Fibroblast of pulmonary artery (primary cell): ENCODE measurements at places on chromosomes 7 and 10.

GRCh38 chr10:130854151-130854550 is 457.4 kb downstream of the TCERG1L start:
- DNase-seq, result no peak

- DNase-seq, result no peak
These were observed 187.1 kb downstream of the DNAJB6 start for GRCh38 chr7:157523766-157524421.

DNA sequence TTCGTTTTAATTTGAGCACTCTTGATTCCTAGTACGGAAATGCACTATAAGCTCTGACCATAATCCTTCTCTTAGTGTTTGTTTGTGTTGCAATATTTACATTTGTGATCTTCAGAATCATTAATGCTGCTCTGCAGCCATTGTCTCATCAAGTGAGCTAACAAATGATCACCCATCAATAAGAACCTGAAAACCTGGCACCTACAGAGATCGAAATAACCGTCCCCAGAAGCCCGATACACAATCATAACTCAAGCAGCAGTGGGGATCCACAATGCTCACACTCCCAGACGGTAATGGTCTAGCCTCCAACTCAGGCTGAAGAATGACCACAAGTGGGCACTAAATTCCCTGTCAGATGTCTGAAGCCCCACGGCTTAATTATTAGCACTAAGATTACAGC is 156.0 kb upstream of the NFE2L3 start:
- DNase-seq, result no peak

- DNase-seq, result no peak
These were observed 67.8 kb upstream of the DNAJC1 start for GRCh38 chr10:22071332-22071731.

DNA sequence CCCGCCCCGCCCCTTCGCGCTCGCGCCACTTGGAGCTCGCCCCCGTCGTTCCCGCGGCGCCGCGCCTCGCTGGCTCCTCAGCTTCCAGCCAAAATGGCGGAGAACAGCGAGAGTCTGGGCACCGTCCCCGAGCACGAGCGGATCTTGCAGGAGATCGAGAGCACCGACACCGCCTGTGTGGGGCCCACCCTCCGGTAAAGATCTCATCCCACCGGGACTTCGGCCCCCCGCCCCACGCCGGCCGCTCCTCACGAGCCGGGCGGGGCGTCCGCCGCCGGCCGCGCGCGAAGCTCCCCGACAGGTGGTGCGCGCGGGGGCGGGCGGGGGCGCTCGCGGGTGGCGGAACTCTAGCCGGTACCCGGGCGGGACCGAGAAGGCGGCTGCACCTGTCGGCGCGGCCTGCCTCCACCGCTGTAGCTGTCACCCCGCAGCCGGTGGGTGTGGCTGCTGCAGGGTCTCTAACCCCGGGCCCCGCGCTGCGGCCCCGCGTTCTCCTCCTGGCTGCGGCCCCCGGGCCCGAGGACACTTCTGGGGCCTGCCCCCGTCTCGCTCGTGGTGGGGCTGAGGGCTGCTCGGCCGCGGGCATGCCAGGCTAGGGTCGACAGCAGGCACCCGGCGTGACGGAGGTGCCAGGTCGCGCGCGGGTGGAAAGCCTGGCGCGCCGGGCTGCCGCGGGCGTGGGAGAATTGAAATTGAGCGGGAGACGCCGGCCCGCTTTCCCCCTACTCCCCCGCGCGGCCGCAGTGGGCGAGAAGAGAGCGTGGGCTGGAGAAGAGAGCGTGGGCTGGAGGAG is at the start of gene EXOC6:
Gene EXOC6, plus strand, starts transcription at position 80 of the 793 bp plus-strand sequence. Its CDS starts 14 bp downstream, at position 94.
- peak; percentile 79 for DNase-seq

DNA sequence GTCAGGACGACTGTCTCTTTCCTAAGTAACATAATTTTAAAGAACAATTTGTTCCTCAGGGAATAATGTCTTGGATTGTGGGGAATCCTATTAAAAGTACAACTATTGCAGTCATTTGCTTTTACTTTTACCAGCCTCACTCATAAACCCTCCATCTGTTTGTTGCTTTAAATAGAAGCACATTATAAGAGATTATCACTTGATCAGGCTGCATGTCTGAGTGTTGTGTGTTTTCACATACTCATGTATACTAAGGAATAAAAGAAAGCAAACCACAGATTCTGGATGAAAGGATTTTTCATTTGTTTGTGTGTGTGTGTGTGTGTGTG is 1077.8 kb downstream of the KCNMA1 start:
- DNase-seq, result no peak

GRCh38 chr7:12729112-12729511 is 41.7 kb downstream of the ARL4A start:
- peak; percentile 88 for DNase-seq

DNA sequence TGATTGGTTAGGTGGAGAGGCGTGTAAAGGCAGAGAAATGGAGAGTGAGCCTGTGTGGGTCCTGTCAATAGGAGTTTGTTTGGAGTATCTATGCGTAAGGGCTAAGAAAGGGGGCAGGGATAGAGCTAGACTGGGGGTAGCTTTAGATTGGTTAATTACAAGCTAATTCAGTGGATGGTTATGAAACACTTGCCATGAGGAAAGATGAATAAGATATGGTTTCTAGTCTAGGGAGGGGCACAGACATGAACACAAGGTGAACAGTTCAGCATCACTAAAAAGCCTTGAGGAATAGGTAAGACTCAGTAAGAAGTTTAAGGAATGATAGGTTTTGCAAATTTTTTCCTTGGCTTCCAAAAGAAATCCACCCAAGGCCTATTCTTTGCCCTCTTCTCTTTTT is 50.6 kb downstream of the PLPP4 start:
- no peak for DNase-seq

DNA sequence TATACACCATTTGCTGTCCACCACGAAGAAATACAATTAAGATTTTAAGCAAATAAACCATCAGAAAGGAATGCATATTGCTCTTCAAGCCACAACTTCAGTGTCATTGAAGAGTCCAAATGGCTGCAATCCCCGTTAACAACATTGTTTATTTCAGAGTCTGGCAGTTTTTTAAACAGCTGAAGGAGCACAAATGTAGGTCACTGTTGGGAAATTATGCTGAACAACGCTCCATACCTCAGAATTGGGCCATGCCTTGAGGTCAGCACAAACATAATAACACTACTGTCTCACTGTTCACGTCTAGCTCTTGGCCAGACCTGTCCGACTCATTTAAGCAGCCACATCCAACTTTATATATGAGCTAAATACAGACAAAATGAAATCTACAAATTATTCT is 453.9 kb upstream of the GHITM start:
- DNase-seq, result no peak

- peak; percentile 11 for DNase-seq
These were observed 36.9 kb upstream of the AGR2 start for GRCh38 chr7:16841681-16842080.

DNA sequence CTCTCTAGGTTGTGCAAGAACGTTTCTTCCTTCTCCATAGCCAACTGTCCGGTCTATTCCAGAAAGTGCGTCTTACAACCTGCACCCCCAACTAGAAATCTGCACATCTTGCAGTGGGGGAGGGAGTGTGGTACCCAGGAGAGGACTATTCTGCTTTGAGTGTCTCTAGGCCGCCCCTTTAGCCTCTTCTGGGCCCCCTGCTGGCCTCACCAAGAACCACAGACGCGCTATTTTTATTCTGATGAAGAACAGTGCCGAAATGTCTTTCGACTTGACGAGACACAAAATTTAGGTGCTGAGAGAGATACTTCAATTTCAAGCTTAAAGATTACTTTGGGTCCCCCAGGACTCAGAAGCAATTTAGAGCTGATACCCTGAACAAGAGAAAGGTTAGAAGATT is 1.0 kb downstream of the CNPY1 start:
- DNase-seq, result no peak

GRCh38 chr10:73601486-73601921 is 10.4 kb upstream of the USP54 start:
- no peak for DNase-seq

- no peak for DNase-seq
These were observed 76.0 kb upstream of the RET start for GRCh38 chr10:43000651-43001426.

- no peak for DNase-seq
These were observed 1209.8 kb downstream of the REEP3 start for GRCh38 chr10:64731016-64731415.

- DNase-seq, result no peak
These were observed 23.0 kb upstream of the ZMYND11 start for GRCh38 chr10:112246-112645.

DNA sequence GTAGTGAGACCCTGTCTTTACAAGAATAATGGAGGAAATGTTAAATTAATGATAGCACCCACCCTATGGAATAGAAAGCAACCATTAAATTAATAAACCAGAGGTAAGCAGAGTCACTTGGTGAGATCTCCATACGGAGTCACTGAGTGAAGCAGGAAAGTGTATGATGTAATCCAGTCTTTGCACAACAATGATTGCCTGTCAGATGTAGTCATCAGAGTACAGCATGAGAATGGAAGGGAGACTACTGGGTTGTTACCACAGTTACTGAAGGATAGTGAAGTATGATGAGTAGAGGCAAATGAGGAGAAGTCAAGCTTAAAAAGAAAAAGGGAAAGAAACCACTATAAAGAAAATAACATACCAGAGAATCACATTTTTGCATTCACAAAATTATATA is 371.9 kb upstream of the SHH start:
- no peak for DNase-seq

- no peak for DNase-seq
These were observed 40.7 kb downstream of the JAKMIP3 start for GRCh38 chr10:132106431-132106830.

DNA sequence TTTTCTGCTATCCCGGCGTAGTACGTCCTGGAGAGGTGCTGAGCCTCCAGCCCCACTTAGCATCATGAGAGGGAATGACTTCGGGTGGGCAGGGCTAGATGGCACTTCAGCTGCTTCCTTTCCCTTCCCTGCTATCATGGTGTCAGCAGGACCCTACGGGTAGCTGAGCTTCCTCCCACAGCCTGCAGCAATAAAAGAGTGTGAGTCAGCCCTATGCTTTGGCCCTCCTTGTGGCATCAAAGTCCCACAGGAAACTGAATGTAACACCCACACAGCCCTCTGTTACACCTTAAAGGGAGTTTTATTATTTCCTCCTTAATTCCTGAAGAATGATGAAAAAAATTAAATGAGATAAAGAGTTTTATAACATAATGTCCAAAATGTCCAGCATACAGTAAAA is 458.1 kb downstream of the RPS24 start:
- no peak for DNase-seq

DNA sequence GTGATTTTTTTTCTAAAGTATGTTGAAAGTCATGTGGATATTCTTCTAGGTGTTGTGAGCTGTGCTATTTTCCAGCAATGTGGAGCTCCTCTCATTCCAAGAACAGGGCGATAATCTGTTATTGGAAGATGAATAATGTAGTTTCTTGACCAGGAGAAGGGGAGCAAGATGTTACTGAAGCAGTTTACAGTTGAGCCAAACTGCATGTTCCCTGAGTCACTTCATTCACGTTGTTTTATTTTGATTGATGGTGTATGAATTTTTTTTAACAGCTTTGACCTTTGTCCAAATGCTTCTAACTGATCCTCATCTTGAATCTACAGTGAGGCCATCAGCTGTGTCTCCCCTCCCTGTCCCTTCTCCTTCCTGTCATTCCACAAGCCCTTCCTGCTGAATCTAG is 277.1 kb upstream of the KLF6 start:
- DNase-seq, result no peak

DNA sequence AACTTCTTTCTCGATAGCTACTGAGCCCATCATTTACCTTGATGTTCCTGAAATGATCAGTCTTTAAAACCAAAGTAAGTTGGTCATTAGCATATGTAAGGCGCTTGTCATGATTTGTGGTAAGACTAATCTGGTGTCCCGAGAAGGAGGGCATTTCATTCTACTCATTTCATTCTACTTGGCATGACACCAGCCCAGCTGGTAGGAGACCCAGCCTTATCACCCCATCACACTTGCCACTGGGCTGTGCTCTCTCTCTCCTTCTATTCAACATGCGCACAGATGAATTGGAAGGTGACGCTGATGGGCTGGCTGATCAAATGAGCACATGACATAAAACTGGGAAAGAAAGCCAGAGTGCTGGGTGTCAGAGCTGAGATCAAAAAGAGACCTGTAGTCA is 65.7 kb downstream of the CRTAC1 start:
- no peak for DNase-seq

GRCh38 chr7:141114029-141114664 is 40.3 kb downstream of the TMEM178B start:
- DNase-seq, result no peak

DNA sequence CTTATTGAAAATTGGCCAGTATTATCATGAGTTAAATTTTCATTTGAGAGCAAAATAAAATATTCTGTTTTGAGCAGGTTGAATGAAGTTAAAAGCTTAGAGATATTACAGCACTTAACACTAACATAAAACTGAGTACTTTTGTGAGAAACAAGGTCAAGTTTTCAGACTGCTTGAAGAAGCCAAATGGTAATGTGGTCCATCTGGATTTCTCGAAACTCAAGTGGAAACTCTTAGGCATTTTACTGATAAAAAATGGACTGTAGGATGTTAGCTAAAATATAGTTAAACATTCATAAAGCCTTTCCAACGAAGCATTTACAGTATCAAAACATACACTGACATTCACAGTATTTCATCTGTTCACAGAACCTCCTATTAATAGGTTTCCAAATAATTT is 528.1 kb upstream of the SEMA3D start:
- DNase-seq, result no peak

DNA sequence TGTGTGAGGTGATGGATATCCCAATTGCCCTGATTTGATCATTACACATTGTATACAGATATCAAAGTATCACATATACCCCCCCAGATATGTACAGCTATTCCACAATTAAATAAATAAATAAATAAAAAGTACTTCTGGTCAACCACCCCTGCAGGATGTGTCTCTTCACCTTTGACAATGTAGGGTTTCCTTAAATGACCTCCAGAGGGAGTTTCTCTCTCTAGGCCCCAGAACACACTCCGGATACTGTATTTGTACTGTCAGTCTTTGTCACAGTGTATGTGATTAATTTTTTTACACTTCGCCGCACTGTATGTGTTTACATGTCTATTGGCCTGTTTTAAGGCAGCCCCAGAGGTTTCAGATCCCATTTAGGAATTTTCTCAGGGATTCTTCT is 123.6 kb downstream of the ADCYAP1R1 start:
- DNase-seq, result no peak

- DNase-seq, result peak; percentile 97
These were observed at the start of gene CALU for GRCh38 chr7:128739048-128739962. Gene CALU, plus strand, starts transcription at chr7:128739359. Its CDS starts 9,225 bp downstream, at chr7:128748584.

- DNase-seq, result no peak
These were observed 90.0 kb downstream of the LARP4B start for GRCh38 chr10:841535-841934.
